Esophagus squamous epithelium (tissue), 5 donors: ENCODE measurements at places on chromosomes 3 and 15.

- DNase-seq: no peak
These were observed 279.0 kb downstream of the OXSM start for GRCh38 chr3:26068890-26069289.

DNA sequence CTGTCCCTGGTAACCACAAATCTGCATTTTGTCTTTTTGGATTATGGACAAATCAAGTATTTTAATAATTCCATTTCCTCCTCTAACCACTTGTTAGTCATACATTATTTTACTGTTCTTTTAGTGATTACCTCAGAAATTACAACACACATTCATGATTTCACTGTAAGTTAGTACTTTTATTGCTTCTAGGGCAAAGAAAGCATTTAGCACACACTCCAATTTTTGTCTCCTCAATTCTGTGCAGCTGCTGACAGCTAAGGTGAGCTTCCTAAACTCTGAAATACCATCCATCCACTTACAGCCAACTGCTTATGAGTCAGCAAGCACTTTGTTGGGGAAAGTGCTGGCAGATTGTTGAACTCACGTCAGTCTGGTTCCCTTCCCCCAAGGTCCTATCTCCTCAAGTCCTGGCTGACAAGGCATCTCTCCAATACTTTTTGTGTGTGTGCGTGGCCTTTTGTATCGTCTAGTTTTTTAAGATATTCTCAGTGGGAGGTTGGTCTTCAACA, 49.4 kb upstream of the TNFAIP8L3 start:
- no peak for DNase-seq

DNA sequence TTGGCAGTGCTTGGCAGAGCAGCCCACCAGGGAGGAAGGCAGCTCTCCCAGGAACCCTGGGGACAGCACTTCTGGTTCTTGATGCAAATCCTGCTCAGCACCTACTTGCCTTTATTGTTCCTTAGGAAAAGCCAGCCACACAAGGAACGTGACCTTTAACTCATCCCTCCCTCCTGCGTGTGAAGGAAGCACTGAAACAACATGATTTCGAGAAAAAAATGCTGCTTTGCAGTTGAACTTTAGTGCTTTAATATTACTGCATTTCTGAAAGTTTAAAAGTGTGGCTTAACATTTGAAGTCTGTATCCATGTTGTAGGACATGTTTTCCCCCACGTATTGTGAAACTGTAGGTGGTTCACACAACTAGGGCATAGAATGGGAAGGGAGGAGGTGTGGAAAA, 50.4 kb upstream of the CTNNB1 start:
- DNase-seq: no peak

GRCh38 chr3:147397875-147398812, 8.2 kb downstream of the ZIC4 start:
- no peak for DNase-seq

DNA sequence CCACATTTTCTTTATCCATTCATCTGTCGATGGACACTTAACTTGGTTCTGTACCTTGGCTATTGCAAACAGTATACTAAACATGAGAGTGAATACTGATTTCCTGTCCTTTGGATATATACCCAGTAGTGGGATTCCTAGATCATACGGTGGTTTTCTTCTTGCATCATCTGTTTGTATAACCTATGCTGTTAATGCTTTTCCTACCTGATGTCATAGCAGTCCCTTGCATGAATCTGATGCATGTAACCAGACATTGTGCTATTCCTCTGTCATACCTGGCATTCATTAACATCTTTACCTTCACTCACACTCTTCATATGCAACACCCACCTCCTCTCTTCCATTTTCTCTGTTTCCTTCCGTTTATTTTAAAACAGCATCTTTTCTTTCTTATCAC, 185.2 kb downstream of the KLHL25 start:
- DNase-seq: no peak

DNA sequence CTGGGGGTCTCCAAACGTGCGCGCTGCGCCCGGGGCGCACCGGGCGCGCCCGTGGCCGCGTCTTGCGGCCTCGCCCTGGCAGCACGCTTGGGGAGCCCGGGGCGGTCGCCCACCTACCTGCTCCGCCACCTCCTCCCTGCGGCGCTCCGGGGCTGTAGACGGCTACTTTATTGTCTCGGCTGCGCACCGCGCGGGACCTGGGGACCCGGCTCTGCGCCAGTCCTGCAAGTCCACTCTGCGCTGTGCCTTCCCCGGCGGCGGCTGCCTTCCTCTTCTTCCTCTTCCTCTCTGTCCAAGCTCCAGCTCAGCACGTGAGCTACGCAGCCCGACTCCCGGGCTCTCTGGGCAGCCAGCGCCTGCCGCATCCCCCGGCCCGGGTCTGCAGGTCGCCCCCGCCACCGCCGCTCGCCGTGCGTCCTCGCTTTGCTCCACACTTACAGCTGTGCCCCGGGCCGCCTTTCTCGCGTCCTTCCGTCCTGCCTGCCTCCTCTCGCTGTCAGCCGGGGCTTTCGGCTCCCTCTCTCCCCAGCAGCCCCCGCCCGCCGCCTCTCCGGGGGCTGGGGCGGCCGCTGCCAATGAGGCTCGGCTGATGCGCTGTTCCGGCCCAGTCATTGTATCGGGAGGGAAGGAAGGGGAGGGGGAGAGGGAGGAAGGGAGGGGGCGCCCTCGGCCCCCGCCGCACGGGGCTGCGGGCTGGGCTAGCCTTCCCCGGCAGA, 156.4 kb upstream of the FRMD4B start:
- DNase-seq: no peak

GRCh38 chr3:186152889-186153292, 44.0 kb upstream of the ETV5 start:
- no peak for DNase-seq

DNA sequence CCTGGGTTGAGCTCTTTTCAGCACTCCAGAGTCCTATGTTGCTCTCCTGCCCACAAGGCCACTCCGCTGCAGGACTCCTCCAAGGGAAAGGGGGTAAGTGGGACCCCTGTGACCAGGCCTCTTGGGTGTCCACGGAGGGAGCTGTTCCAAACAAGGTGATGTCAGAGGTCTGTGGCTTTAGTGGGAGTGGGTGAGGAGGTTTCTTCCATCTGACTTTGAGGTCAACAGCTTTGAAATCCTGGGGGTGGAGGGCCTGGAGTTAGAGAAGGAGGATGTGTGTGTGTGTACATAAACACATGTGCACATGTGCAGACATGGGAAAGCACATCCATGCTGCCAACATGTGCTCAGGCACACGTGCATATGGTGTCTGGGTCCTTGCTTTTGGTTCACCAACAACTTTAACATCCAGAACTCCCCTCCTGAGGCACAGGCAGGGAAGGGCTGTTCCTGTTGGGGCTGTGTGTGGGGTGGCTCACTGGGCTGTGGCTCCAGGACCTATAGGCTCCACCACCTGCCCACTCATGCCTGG, 51.4 kb upstream of the TMEM115 start:
- no peak for DNase-seq

DNA sequence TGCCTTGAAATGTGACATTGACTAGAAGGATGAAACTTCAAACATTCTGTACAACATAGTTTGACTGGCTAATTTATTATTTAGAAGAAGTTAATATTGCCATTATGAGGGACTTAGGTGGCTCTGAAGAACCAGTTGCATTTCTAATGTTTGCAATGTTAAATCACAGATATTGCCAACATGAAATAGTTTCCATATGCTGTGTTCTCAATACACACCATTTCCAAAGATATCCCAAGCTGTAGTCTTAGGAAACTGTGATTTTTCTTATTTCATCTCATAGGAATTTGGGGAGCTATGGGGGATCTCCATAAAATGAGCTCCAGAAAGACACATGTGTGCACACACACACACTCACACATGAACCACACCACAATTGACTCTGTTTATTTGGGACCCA, 36.3 kb downstream of the ALG1L2 start:
- no peak for DNase-seq

GRCh38 chr15:47206358-47206978, 510.8 kb upstream of the SEMA6D start:
- no peak for DNase-seq

GRCh38 chr15:80003171-80003570, 32.2 kb upstream of the BCL2A1 start:
- DNase-seq: no peak

GRCh38 chr15:46304321-46304720, 669.5 kb downstream of the SQOR start:
- no peak for DNase-seq

DNA sequence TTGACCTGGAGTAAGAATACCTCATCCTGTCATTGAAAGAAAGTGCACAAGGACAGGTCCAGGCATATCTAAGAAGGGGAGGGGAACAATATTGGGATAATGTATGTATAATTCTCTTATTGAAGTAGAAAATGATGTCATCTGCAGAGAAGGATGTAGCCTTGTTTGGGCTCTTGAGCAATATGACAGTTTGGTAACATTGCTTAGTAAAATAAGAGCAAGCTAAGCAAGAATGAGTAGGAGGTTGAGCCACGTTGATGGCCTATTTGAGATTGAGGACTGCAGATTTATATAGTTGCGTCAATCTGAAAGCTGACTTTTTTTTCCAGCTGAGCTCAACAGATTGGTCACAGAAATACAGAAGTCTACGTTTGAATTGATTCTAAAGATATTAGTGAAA, 145.2 kb downstream of the FILIP1L start:
- no peak for DNase-seq

DNA sequence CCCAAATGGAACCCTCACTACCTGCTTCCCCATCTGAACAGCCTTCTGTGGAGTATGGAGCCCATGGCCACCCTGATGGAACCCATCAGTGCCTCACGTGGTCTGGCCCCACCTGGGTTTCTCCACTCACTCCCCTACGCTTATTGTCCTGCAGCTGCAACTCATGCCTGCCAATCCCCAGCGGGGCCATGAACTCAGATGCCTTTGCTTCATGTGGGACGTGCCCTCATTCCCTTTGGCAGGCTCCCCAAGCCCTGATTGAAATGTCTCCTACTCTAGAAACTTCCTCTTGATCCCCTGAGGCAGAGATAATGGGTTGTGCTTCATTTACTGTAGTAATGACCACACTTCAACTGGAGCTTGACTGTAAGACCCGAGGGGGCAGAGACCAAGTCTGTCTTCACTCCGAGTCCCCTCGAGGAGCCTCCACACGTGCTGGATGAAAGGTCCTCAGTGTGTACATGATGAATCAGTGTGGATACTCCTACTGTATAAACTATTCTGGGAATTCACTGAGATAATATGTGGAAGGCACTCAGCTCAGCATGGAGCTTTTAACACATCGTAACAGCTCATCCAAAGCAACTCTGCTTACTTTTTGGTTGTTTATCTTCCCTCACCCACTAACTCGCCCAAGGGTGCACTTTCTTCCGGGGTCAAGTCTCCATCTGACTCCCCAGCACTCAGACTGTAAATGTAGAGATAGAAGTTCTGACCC, 232.8 kb upstream of the BHLHE40 start:
- no peak for DNase-seq

DNA sequence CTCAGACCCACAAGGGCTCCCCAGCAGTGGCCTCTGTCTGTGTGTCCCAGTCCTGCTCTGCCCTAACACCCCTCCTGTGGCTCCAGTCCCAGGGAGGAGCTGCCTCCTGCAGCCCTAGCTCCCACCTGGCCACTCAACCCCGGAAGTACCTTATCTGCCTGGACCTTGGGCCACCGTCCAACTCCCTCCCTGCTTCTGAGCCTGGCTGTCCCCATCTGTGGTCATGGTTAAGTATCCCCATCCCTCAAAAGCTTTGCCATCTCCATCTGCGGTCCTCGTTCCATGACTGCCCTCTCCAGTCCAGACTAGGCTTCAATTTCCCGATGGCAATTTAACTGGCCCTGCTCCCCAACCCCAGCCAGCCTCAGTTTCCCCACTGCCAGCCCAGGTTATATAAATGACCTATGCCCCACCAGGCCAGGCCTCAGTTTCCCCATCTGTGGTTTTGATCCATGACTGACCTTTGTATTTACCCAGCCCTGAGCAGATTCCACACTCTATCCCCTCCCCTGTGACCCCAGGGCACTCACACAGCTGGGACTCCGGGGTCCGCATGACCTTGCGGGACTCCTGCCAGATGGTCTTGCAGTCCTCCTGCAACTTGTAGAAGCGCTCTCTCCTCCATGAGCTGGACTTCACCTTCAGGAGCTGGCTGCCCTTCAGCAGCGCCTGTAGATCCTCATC, 9.6 kb downstream of the PLCD1 start:
- DNase-seq: no peak

GRCh38 chr15:49037546-49037940, 8.7 kb downstream of the SECISBP2L start:
- no peak for DNase-seq

GRCh38 chr3:172014145-172014544, 25.2 kb upstream of the FNDC3B start:
- DNase-seq: no peak

DNA sequence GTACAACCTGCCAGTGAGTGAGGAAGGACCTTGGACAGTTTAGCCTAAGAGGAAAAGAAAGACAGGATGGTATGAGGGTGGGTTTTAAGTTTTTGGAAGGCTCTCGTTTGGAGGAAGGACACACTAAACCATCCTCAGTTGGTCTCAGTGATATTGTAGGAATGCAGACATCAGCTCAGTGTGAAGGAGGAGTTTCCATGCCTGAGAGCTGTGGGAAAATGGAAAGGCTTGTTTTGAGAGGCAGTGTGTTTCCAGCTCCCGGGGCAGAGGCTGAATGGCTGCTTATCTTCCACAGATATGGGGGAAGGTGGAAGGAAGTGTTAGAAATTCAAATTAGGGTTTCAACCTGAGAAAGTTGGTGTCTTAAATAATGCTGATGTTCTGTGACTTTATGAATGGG, 89.6 kb upstream of the MYZAP start:
- no peak for DNase-seq

DNA sequence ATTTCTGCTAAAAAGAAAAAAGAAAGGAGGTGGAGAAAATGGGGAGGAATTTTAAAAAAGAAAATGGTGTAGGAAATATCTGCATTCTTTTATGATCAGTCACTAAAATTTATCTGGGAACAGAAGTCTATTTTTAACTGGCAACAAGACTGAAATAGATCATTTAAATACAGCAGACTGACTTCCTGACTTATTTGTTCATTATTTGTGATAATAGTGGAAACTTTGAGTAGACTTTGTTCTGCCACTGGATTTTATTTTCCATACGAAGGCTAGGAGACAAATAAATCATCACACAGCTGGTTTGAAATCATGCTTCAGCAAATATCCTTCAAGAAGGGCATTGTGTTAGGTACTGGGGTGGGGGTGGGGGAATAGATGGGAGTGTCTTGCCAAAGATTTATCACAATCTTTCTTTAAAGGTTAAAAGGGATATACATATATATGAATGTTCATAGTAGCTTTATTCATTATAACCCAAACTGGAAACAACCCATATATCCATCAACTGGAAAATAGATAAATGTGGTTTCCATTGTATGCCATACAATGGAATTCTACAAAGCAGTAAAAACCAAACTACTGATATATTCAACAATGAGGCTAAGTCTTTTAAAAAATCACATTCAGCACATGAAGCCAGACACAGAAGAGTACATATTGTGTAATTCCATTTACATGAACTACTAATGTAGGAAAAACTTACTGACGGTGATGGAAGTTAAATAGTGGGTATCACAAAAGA, 4.7 kb upstream of the CLASP2 start:
- DNase-seq: no peak

DNA sequence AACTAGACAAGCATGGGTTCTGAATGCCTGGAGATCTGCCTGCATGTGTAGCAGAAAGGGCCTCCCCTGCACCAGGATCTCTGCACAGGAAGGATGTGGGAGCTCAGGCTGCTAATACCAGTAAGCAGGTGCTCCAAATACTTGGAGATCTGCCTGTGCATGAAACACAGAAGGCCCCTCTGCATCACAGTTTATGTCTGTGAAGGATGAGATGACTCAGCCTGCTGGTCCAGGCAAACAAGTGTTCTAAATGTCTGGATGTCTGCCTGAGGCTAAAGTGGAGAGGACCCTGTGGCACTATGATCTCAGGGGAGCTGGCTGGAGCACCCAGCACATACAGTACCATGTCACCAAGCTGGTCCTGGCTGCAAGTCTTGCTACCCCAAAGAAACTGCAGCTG, 678.8 kb downstream of the MCTP2 start:
- DNase-seq: no peak
